ENCODE measurements at places on chromosomes 6 and 20.
A peak's percentile ranks its signal among the peaks of the same experiment; 100 is the strongest.

GRCh38 chr20:54154439-54154838 lies 19.3 kb downstream of the CYP24A1 start:
- DNase-seq, result no peak

DNA sequence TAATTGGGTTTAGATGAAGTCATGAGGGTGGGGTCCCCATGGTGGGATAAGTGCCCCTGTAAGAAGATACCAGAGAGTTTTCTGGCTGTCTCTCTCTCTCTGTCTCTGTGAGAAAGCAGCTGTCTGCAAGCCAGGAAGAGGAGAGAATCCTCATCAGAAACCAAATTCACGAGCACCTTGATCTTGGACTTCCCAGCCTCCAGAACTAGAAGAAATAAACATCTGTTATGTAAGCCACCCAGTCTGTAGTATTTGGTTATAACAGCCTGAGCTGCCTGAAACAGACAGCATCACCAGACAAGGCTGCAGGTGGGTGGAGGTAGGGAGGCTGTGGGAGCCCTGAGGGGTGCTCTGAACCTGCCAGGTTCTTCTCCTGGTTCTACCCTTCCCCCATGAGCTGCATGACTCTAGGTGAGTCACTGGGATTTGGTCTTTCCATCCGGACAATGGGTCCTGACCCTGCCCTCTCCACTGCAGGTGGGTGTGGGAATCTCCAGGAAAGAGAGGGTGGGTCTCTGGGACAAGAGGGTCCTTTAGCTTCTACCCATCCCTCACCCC lies 34.3 kb upstream of the VEGFA start:
- DNase-seq, result no peak

DNA sequence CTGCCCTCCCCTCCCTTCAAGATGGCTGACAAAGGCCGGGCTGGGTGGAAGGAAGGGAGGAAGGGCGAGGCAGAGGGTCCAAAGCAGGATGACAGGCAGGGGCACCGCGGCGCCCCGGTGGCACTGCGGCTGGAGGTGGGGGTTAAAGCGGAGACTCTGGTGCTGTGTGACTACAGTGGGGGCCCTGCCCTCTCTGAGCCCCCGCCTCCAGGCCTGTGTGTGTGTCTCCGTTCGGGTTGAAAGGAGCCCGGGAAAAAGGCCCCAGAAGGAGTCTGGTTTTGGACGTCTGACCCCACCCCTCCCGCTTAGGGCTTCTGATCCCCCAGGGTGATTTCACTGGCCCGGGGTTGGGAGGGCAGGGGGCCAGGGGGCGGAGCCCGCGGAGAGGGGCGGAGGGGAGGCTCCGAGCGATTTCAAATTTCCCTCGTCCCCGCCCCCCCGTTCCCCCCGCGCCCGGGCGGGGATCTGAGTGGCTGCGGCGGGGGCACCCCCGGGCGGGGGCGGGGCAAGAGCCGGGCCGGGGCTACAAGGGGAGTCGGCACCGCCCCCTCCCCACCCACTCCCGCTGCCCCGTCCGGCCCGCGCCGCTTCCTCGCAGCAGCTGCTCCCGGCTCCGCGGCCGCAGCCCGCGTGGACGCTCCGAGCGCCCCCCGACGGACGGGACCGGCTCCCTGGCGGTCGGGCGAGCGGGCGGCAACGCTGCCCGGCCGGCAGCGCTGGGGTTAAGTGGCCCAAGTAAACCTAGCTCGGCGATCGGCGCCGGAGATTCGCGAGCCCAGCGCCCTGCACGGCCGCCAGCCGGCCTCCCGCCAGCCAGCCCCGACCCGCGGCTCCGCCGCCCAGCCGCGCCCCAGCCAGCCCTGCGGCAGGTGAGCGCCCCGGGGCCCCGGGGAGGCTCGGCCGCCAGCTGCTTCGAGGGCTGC lies at the start of gene DNMT3B:
Gene DNMT3B, plus strand, starts transcription at position 555 of the 923 bp plus-strand sequence. CDS start 17,939 bp downstream, outside the sequence.
- DNase-seq, result peak; percentile 68

- DNase-seq, result no peak
These were observed 38.8 kb upstream of the FOXA2 start for GRCh38 chr20:22623211-22623610.

GRCh38 chr20:57899554-57899953 lies 189.7 kb upstream of the PMEPA1 start:
- DNase-seq, result no peak

GRCh38 chr20:62736026-62736406 lies 27.4 kb downstream of the NTSR1 start:
- no peak for DNase-seq

DNA sequence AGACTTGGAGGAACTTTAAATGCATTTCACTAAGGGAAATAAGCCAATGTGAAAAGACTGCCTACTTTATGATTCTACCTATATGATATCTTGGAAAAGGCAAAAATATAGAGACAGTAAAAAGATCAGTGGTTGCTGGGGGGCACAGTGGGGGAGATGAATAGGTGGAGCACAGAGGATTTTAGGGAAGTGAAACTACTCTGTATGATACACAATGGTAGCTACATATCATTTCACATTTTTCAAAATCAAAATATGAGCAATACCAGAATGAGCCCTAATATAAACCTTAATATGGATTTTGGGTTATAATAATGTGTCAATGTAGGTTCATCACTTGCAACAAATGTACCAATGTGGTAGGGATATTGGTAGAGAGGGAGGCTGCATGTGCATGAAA lies 161.4 kb upstream of the HTR1E start:
- no peak for DNase-seq

DNA sequence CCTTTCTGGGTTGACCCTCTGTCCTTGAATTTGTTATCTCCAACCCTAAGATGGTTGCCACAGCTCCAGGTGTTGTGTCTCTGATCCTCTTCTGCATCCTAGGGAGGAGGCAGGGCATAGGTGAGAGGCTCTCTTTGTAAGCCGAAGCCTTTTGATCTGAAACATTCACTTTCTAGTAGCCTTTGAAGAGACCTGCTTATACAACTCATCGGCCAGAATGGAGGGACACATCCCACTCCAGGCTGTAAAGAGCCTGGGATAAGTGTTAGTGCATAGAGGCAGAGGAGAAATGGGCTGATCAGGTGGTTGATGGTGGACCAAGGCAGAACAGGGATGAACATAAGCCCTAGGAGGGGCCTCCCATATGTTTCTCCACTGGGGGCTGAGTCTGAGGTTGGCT lies 137.1 kb upstream of the KCNG1 start:
- no peak for DNase-seq

DNA sequence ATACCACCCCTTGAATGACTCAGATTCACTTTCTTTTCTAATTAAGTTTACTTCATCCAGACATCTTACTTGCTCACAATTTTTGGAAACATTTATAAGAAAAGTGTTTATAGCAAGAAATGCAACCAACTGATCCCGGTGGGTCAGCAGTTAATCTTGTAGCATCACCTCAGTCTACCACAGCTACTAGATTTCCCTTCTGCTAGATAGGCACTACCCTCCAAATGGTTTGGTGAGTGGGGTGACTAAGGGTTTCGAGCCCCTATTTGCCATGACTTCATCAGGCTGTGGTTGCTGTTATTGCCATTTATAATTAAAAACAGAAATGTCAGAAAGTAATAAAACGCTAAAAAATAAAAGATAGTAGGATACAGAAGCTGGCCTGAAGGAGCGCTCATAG lies 930.1 kb upstream of the GJE1 start:
- no peak for DNase-seq

DNA sequence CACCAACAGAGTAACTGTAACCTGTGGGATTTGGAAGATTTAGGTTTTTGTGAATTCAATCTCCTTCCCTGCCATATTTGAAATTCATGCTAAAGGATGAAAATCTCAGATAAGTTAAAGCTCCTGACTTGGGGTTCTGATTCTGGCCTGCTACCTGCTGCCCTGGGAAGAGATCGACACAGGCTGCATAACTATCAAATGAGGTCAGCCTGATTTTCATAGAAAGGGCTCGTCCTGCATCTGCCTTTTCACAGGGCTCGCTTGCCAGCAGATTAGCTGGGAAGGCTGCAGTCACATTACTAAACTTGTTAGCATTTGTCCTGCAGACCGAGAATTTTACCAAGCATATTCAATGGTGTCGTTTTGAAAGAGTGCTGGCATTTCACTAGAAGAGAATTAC lies 14.6 kb downstream of the GCLC start:
- no peak for DNase-seq

- DNase-seq, result no peak
These were observed 8.8 kb upstream of the NKX2-2 start for GRCh38 chr20:21522481-21523280.

DNA sequence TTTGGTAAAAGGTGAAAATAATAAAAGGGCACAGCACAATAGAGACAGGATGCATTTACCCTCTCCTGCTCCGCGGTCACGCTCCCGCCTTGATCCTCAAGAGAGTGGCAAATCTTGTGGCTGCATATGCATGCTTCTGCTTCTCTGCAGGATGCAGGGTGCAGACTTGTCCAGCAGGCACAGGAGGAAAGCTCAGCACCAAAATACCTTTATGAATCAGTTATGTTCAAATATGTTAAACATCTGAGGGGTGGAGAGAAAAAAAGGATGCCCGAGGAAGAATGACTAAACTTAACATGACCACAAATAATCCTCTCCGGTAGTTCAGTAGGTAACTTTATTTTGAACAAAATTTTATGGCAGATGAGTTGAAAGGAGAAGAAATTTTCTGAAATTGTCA lies 366.1 kb upstream of the SOX4 start:
- DNase-seq, result no peak

- no peak for DNase-seq
These were observed 64.0 kb upstream of the SGK1 start for GRCh38 chr6:134381959-134382358.

- no peak for DNase-seq
These were observed 6.9 kb upstream of the CABLES2 start for GRCh38 chr20:62413896-62414481.

DNA sequence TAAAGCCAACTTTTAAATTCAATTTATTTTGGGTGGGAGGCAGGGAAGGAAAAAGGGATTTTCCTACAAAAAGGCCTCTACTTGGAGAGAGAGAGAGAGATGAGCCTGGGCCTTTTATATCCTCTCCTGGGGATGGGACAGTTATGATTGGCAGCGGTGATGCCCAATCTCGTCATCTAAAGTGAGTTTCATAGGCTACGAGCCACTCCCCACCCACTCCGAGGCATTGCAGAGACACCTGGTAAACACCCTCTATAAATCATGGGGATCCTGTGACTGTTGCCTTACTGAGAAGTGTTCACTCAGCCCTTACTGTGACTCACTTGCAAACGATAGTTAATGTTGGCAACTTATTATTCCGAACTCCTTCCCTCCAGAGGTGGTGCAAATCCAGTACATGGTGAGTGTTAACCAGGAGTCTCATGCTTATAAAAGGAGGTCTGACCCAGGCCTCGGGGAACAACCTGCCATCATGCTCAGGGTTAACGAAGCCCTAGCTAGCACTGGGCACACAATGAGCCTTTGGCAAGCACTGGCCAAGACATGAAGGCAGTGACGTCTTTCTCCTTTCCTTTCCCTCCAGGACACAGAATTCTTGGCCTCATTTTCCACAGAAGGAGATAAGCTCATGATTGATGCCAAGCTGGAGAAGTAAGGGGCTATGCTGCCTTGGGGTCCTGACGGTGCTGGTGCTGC lies 20.5 kb downstream of the BPIFB4 start:
- no peak for DNase-seq

DNA sequence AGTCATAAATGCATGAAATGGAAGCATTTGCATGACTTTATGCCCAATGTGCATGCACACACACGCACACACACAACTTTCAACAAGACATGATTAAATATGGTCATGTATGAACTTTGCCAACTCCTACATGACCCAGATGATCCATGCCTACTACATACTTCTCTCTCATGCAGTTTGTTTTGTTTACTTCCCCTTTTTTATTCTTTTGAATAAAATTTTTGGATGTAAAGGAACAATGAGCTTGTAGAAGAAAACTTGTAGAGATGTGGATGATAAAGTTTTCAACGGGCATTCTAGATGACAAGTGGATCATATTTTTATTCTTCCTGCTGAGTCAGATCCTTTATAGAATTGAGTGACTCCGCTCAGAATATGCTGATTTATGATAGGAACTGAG lies 50.8 kb upstream of the AIG1 start:
- no peak for DNase-seq

DNA sequence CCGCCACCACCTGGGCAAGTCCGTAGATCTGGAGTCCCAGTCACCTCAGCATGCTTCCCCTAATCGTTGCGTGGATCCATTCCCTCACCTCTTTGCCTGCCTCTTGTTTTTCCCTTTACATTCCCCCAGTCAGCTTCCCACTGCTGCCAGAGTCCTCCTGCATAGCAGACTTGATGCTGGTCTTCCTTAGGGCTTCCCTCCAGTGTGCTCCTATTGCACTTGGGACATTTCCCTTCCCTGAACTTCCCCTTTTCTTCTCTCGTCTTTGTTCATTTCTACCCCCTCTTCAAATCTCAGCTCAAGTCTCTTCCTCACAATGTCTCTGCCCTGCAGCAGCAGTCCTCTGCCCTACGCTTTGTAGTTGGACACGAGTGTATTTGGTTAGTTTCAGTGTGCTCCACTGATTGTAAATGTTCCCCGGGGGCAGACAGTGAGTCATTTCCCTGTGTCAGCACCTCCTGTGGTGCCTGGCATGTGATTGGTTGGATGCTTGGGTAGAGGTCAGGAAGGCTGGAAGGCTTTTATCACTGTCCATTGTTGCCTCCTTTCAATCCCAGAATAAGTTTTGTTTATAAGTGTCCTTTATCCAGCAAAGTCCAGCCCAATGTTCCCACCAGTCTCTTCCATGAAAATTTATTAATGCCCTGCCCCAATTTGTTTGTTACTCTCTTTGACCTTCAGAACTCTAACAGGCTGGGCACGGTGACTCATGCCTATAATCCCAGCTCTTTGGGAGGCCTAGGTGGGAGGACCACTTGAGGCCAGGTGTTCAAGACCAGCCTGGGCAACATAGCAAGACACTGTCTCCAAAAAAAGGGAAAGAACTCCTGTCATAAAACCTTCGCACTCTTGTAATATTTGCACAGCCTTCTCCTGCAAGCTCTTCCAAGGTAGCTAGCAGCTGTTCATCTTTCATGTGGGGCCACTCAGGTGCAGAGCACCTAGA lies 38.3 kb downstream of the FAM120B start:
- DNase-seq, result no peak

DNA sequence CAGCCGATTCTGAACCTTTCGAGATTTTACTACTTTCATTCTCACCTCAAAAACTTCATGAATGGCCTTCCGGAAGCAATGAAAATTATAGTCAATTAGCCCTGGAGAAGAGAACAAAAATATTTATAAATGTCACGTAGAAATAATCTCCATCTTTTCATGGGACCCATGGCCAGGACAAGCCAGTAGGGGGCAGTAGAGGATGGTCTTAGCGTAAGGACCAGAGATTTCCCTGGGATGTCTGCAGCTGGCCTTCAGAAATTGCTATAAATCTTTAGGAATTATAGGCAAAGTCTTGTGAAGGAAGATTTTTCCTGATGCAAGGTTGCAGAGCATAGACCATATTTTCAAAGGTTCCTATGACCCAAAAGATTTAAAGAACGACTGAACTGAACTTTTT lies 15.6 kb upstream of the UBE2J1 start:
- DNase-seq, result peak; percentile 10

- no peak for DNase-seq
These were observed 82.1 kb upstream of the F13A1 start for GRCh38 chr6:6402591-6402990.

Data from activated T-helper 9 cell treated with anti-CD3 and anti-CD28 coated beads, Interleukin-2, amount 50 U/mL, for 16 hours (primary cell).